ENCODE measurements at places on chromosomes 6 and 20.

GRCh38 chr6:151327101-151327500 is 64.3 kb downstream of the ZBTB2 start:
- no peak for DNase-seq

GRCh38 chr20:20012541-20012940 is 4.6 kb upstream of the NAA20 start:
- DNase-seq: no peak

DNA sequence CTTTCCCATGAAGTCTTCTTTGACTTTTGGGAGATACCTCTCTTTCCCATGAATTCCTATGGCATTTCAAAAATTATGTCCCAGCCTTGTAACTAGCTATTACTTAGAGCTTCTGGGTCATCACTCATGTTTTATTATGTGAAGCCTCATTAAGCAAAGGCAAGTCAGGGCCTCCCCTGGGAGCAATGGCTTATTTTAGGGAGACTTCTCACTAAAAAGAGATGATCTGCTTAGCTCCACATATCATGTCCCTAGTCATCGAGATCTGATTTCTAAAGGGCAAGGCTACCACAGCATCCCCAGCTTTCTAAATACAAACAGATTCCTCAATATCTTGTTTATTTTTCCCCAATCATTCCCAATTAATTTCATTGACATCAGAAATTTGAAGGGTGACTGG is 154.0 kb upstream of the MANEA start:
- peak; percentile 38 for DNase-seq

GRCh38 chr6:84688141-84688873 is 76.1 kb downstream of the TBX18 start:
- DNase-seq: no peak

DNA sequence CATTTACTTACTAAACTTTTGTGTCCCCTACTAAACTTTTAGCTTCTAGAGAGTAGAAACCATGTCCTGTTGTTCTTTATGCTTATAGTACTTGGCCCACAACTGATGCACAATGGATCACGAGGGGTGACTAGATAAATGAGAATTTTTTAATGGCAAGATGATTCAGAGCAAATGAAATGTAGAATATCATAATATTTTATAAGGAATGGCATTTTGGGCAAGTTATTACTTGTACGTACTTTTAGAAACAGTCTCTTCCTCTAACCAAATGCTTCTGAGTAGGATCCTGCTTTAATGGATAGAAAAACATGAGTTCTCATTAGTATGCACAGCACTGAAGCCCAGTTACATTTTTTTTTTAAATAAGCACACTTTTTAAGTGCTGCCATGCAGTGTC is 336.3 kb downstream of the NRN1 start:
- DNase-seq: no peak

- DNase-seq: no peak
Measured at GRCh38 chr6:167053895-167054530, 54.8 kb downstream of the CEP43 start.

DNA sequence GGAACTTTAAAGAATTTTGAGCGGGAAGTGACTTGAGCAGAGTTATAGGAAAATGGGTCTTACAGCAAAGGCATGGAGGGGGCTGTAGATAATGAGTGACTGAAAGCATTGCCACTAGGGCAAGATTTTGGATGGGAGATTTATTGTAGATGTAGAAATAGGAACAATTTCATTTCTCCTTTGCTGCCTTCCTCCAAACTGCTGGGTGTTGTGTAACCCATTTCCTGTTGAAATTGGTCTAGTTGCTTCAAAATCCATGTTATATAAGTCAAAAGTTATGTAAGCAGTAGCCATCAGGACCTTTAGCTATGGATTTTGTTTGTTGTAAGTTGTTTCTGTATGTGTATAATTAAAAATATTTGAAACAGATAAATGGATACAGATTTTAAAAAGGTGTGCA is 11.1 kb downstream of the YWHAB start:
- no peak for DNase-seq

GRCh38 chr20:57946559-57947315 is 236.9 kb upstream of the PMEPA1 start:
- no peak for DNase-seq

DNA sequence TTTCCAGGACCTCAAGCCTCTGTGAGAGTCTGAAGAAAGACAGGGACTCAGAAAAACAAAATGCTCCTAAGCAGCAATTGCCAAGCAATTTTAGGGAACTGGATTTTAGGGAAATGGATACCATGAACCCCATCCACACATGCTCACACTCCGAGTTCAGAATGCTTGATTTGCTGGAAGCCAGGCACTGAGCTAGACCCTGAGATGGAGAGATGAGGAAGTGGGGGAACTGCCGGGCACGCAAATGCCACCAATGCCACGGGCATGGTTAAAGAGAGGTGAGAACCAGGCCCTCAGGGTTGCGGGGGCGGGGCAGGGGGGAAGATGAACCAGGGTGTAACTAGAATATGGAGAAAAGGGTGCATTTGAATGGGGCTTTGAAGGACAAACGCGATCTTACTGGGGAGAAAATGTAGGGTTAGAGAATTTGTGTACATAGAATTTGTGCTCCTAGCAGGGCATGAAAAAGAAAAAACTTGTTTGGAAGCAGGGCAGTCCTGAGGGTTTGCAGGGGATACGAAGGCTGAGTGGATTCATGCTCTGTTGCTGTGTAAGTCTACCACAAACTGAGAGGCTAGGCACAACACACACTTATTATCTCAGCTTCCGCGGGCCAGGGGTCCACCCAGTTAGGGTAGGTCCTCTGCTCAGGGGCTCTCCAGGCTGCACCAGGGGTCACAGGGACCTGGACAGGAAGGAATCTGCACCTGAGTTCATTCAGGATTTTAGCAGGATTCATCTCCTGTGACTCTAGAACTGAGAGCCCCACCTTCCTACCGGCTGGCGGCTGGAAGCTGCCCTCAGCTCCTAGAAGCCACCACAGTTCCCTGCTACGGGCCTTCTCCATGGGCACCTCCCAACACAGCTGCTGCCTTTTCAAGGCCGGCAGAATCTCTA is 108.0 kb downstream of the SNX5 start:
- DNase-seq: no peak

GRCh38 chr20:16714242-16714641 is 15.6 kb upstream of the SNRPB2 start:
- DNase-seq: no peak

DNA sequence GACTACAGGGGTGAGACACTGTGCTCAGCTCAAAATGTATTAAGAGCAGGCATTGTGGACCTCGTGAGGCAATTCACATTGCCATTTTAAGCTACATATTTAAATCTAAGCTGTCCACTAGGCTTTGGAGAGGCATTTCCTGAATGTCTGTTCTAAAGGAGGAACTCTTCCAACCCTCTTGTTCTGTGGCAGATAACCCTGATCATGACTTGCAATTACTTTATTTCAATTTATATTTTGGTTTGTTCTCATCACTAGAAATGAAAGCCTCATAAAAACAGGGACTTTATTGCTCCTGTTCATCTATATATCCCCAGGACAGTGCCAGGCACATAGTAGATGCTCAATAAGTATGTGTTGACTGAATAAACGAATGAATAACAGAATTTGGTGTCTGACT is 84.0 kb upstream of the SALL4 start:
- DNase-seq: no peak

GRCh38 chr20:48777821-48778220 is 50.0 kb downstream of the PREX1 start:
- no peak for DNase-seq

GRCh38 chr6:86122086-86122485 is 479.4 kb upstream of the SYNCRIP start:
- no peak for DNase-seq

DNA sequence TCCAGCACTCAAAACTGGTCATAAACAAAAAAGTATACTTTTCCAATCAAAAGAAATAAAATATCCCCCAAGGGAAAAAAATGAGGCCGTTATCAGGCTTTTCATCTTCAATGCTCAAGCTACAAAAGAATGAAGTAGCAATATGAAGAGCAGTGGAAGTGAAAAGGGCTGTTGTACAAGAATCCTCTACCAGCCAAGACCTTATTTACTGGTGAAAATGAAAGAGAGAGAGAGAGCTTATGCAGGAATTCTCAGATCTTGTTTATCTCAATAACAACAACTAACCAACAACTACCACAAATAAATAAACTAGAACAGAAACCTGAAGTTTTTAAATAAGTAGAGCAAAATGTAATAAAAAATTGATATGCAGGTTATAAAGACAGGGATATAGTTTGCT is 400.6 kb downstream of the HDGFL1 start:
- DNase-seq: no peak

- DNase-seq: no peak
Measured at GRCh38 chr20:38210741-38211140, 45.7 kb upstream of the TGM2 start.

DNA sequence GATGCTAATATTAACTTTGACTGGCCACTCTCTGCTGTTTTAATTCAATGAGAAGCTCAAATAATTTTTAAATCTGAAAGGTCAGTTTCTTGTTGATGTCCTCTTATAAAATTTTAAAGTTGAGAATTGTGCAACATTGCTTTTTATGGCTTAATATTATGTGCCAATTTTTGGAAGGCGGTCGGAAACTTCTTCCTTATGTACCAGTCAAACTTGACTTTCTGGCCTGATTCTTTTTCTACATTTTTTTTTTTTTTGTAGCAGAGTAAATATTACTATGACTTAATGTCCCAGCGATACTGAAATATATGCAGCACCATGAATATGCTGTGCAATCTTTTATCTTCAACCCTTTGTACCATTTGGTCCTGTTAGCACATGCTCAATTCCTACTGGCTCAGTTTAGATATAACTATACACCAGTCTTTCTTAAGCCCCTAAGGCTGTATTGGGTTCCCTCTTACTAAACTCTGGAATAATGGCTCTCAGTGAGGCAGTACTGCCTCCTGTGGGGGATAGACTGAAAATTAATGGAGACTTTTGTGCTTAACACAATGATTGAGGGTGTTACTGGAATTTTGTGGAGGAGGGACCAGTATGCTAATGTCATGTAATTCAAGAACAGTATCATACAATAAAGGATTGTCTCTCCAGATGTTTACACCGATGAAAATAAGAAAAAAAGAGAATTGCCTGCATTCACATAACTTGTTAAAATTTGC is 156.4 kb upstream of the SYNCRIP start:
- no peak for DNase-seq

DNA sequence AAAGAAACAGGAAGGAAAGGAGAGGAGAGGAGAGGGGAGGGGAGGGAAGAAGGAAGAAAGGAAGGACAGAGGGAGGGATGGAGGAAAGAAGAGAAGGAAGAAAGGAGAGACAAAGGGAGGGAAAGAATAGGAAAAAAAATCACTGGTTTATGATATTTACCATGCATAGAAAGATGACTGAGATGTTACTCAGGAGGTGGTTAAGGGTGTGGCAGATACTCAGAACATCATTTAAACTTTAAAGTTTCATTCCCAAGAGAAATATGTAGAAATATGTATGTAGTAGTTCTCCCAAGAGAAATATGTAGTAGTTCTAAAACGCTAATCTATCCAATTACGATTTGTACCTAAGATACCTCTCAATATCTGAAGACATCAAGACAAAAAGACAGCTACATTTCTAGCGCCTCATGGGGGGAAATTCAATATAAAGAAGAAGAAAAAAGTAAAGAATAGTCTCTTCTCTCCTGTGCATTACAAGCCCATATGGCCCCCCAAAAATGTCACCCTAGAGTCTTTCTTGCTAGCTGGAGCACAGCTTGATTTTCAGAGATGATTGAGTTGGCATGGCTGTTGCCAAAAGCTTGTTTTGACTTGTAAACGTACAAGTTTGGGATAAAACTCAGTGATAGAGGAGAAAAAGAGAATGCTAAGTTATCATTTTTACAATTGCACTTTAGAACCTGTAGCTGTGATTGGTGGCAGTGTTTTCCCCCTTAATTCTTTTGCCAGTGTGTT is 539.2 kb downstream of the CDH26 start:
- DNase-seq: no peak

DNA sequence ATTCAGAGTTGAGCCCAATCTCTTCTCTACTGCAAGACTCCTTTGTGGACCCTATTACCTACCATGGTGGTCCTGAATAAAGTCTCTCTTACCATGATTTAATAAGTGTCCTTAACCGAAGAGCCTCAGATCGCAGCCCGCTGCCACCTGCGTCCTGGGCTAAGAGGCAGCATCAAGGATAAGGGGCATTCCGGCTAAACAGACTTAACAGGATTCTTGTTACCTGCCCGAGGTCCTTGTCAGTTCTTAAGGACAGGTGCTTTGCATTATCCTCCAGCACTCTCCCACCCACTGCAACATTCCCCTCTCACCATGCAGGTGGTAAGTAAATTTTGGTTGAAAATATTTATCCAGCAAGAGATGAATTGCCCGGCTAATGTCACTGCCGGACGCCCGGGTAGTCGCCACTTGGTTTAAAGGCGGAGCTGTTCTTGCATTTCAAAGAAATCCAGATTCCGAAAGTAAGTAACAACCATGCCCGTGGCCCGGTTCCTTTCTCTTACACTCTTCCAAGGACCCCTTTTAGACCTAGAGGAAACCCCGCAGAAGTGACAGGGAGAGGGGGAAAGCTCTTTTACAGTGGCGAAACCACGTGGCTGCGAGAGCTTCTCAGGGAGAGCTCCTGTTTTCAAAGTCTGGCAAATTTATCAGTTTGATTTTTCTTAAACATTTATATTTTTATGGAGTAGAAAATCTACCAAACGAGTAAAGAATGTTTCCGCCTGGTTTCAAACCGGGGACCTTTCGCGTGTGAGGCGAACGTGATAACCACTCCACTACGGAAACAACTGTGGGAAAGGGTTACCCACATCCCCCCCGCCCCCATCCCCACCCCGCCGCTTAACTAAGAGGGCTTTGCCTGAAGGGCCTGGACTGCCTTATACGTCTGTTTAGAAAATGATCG is 41.9 kb upstream of the PRSS16 start:
- DNase-seq: no peak

- no peak for DNase-seq
Measured at GRCh38 chr6:119349361-119350201, at the start of gene MAN1A1. Gene MAN1A1, minus strand, starts transcription at chr6:119349761. Its CDS starts 696 bp downstream, at chr6:119349065.

GRCh38 chr20:57190536-57191264 is 75.7 kb downstream of the BMP7 start:
- DNase-seq: no peak

- DNase-seq: no peak
Measured at GRCh38 chr6:154432533-154433476, 76.2 kb upstream of the IPCEF1 start.

Data from retinal pigment epithelial cell (primary cell).